NCI-H2081 treated with DMSO at 0.1 percent for 48 hours (cell line): ENCODE measurements at places on chromosomes 13 and 19.

GRCh38 chr19:31049431-31049830 is 299.8 kb downstream of the TSHZ3 start:
- DNase-seq: no peak

DNA sequence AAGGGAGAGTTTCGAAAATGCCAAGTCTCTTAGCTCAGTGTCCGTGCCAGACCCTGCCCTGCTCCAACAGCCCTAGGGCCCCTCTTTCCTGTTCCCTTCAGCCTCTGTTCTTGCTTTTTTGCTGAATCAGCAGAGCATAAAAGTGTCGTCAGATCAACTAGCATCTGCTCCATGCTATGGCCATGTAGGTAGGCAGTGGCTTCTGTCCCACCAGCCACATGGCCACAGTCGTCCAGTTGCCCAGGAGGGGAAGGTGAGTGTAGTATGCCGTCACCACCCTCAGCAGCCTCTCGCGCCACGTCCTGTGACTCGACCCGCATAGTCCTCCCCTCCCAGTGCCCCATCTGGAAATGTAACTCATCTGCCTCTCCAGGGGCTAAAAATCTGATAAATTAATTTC is 50.9 kb upstream of the ATP11A start:
- DNase-seq: no peak

DNA sequence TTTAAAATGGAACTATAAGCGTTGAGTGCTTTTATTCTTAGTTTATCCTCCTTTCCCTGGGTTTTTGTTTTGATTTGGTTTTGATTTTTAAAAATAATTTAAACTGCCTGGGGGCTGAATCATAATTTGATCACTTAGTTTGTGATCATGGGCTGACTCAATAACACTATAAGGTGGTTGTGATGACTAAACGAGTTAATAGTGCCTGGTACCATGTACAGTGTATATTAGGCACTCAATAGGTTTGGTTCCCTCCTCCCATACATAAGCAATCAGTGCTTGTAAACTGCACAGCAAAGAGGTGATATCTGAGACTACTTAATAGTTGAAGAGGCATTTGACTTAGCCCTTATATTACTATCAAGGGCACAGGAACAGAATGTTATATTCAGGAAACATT is 200.9 kb upstream of the RFC3 start:
- DNase-seq: no peak

GRCh38 chr13:34464011-34464410 is 478.1 kb upstream of the NBEA start:
- DNase-seq: no peak

DNA sequence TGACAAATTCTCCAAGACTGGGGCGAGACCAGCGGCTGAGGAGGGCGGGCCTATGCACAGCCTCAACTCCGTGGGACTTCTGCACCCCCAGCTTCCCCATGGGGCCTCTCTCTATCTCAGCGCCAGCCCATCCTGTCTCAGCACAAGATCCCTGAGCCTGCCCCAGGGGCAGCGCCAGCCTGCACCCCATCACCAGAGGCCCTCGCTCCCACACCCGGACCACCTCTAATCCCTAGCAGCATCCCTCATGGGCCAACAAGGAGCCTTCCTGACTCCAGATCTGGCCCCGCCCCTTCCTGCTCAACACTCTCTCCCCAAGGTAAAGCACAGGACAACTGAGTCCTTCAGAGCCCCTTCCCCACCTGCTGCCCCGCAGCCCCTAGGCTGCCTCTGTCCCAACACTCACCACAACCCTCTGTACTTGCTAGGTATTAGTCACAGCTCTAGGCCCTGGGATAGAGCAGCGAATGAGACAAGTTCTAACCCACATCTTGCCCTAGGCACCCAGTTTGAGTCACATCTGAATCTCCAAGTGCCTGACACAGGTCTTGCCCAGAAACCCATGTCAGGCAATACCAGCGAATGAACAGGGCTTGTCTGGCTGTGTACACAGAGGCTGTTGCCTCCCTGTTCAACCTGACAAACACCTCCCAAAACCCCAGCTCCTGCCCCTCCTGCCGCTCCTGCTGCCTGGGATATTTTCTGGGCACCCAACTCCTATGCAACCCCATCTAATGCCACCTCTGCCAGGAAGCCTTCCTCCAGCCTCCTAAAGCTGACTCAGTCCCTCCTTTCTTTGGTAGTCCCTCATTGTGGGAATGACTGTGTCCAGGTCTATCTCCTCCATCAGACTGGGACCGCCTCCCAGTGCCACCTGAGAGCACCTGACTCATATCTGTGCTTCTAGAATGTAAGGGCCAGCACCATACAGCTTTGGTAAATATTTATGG is 18.6 kb downstream of the GRIK5 start:
- no peak for DNase-seq

DNA sequence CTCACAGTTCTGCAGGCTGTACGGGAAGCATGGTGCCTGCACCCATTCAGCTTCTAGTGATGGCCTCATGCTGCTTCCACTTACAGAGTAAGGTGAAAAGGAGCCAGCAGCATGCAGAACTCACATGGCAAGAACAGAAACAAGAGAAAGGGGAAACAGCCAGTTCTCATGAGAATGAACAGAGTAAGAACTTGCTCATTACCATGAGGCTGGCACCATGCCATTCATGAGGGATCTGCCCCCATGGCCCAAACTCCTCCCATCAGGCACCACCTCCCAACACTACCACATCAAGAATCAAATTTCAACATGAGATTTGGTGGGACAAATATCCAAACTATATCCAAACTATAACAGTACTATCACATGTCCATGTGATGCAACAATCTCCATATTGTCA is 72.1 kb downstream of the KATNAL1 start:
- no peak for DNase-seq

DNA sequence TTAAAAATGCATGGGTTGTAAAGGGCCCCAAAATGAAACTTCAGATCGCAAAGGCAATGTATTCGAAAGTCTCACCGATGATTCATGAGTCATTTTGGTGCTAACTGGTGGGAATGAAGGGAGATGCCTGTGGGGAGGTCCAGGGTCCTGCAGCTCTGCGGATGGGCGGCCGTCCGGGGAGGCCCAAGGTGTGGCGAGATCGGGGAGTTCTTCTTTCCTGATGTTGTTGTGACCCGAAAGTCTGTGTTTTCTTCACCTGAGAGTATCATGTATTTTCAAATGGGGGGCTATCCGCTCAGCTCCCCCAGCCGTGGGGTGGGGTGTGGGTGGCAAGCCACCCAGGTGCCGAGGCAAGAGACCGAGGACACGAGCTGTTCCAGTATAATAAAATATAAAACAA is 36.5 kb downstream of the TFDP1 start:
- DNase-seq: no peak

- no peak for DNase-seq
Measured at GRCh38 chr13:46639033-46639981, 86.3 kb downstream of the LRCH1 start.

- DNase-seq: no peak
Measured at GRCh38 chr13:26623125-26623524, 65.6 kb downstream of the WASF3 start.

DNA sequence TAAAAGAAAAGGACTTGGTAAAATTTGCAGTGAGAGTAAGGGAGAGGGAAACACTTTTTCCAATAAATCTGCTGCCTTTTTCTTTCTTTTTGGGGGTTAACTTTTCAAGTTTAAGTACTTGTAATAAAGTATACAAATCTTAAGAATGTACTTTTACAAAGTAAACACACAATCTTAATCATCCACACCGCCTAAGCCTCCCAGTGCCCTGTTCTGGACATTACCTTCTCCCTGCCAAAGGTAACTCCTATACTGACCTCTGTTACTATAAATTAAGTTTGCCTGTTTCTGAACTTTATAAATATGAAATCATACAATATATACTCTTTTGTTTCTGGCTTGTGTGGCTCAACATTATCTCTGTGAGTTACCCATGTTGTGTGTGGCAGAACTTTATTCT is 137.9 kb downstream of the RGCC start:
- no peak for DNase-seq

DNA sequence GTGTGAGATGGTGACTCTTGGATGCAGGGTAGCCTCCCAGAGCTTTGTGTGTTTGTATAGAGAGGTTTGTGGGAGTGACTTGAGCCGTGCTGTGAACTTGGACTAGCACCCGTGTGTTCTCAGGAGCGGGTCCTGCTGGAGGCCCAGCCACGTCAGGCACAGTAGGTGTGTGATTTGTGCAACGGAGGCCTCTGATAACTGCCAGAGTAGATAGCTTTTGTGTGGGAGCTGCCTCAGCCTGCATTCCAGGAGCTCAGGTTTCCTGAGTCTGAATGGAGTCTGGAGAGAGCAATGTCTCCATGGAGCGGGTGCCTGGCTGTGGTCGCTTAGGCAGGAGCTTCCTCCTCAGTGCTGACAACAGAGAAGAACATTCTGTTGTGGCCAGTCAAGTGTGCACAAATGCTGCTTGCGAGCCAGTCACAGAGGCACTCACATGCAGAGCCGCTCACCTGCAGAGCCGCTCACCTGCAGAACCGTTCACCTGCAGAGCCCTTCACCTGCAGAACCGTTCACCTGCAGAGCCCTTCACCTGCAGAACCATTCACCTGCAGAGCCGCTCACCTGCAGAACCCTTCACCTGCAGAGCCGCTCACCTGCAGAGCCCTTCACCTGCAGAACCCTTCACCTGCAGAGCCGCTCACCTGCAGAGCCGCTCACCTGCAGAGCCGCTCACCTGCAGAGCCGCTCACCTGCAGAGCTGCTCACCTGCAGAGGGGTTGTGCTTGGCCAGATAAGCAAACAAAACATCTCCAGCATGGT is 32.6 kb downstream of the TFDP1 start:
- DNase-seq: no peak

DNA sequence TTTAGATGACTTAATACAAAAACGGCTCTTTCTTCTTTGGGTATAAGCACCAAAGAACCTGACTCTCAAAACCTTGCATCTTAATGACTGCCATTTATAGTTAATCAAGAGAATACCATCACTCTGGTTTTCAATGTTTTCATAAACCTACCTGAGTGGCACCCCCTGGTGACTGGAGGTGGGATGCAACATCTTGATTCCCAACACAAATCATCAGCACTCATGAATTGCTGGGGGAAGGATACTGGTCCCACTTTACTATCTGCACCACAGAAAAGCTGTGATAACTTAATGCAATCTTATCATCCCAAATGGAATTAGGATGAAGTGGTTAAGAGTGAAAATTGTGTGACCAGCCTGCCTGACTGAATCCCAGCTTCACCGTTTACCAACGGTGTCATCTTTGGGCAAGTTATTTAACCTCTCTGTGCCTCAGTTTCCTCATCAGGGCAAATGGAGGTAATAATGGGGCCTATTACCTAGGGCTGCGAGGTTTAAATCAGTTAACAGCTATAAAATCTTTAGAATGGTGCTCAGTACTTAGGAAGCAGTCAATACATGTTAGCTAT is 366.4 kb downstream of the KLF12 start:
- no peak for DNase-seq

GRCh38 chr19:8513036-8513686 is 806 bp downstream of the ZNF414 start:
- no peak for DNase-seq

GRCh38 chr19:14441041-14441938 is 8.2 kb downstream of the PKN1 start:
- DNase-seq: no peak

DNA sequence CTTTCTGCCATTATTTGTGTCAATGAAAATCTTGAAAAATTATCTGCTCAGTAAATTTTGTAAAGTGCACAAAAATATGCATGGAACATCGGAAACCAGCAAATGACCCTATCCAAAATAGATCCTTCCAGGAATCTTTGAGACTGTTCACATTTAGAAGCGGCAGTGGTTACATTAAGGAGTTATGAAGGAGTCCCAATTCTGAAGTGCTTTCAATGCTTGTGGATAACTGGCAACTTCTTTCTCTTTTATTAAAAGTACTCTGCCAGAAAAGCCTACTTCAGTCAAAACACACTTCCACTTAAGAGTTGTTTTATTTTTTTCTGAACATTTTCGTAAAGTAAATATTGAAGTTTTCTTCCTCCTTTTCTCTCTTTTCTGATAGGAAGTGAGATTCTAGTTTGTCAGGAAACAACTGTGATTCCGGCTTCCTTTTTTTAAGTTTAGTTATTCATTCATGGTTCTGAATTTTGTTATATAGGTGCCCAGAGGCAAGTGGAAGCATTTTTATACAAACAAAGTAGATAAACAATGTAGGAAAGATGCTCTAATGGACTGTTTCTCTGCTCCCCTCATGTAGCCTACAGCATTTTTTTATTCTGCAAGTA is 83.5 kb downstream of the PCDH9 start:
- DNase-seq: no peak

GRCh38 chr13:110000534-110001345 is 214.4 kb upstream of the IRS2 start:
- no peak for DNase-seq

DNA sequence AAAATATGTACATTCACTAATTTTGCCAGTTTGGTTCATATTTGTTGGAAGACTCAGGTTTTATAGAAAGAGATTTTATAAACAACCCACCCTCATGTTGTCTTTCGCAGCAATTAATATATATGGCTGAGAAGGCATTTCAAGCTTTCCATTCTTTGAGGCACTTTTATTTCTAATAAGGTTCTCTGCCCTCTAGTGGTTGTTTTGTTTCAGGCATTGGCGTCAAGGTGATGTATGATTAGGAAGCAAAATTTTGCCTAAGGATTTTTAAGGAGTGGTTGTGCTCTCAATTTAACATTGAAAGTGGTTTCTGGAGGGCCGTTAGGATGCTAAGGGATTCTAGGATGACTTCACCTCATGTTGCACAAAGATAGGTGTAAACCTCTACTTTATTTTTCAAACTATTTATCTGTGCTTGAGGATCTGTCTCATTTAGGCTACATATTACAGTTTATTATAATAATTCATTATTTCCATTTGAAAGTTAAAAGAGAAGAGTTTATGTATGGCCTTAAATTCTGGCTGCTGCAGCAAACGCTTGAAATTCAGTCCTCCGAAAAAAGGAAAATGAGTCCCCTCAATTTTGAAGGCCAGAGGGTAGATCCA is 35.9 kb downstream of the OXGR1 start:
- no peak for DNase-seq

DNA sequence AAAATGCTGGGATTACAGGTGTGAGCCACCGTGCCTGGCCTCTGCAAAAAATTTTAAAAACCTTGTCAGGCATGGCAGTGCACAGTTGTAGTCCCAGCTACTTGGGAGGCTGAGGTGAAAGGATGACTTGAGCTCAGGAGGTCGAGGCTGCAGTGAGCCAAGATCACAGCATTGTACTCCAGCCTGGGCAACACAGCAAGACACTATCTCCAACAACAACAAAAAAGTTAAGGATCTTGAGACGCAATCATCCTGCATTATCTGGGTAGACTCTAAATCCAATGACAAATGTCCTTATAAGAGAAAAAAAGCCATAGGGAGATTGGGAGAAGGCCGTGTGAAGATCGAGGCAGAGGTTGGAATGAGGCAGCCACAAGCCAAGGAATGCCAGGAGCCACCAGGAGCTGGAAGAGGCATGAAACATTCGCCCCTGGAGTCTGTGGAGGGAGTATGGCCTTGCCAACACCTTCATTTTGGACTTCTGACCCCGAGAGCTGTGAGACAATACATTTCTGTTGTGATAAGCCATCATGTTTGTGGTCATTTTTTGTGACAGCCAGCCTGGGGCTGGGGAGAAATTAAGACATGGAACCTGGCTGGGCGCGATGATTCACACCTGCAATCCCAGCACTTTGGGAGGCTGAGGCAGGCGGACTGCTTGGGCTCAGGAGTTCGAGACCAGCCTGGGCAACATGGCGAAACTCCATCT is 5.1 kb upstream of the CA11 start:
- DNase-seq: no peak
